ENCODE measurements at places on chromosomes 5 and 9.

DNA sequence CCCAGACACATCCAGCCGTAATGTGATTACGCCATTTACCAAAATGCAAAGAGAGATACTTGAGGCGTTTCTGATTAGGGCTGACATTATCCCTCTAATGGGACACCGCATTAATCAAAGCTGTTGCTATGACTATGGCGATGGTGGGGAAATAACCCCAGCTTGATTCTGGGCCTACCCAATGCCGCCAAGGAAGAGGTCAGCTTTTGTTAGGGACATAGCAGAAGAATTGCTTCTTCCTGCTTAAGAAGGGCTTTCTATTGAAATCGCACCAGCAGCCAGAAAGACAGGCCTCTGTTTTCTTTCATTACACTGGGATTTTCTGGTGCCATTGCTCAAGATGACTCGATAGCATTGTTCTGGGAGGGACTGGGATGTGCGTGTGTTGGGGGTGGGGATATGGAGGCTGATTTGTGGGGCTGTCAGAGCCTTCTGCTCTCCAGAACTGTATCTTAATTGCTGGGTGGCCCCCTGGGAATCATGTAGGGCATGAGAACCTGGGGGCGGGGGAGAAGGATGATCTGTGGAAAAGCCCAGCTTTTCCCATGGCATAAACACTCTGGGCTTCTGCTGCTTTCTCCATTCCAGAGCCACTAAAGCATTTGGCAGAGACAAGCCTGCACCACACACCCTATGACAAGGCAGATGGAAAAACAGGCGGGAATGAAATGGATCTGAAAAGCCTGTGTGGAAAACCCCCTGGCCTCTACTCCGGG is 106.5 kb upstream of the RAD23B start:
- DNase-seq = no peak

- no peak for DNase-seq
Measured at GRCh38 chr9:20754556-20754955, 70.5 kb downstream of the FOCAD start.

DNA sequence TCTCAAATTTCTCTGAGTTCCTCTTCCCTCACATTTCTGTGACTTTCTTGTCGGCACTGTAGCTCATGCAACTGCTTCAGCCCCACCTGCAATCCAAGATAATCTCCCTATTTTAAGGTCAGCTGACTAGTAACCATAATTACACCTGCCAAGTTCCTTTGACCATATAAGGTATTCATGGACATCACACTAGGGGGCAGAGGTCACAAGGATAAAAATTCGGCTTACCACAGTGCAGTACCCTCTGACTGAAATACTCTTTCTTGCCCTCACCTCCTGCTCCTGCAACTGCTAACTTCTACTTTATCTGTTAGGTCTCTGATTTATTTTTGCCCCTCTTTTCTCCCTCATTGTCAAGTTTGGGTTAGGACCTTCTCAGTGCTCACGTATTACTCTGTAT is 144.2 kb downstream of the GDNF start:
- no peak for DNase-seq

- DNase-seq = no peak
Measured at GRCh38 chr9:110807956-110808598, 139.5 kb downstream of the MUSK start.

GRCh38 chr9:91492237-91492636 is 68.6 kb upstream of the NFIL3 start:
- no peak for DNase-seq

DNA sequence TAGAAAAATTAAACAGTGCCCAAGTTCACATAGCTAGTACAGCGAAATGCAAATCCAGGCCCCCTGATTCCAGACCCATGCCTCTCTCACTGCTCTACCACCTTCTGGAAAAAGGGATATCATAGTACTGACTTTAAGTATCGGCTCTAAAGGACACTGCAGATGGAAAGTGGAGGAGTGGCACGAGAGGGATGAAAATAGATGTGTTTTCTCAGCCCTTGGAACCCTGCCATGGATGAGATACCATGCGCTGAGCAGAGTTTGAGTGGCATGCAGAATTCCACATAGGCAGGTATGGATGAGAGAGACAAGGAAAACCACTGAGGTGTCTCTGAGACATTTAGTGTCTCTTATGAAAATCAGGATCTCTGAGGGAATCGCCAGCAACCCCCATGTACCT is 18.8 kb downstream of the CKMT2 start:
- no peak for DNase-seq
